Suppressor macrophage treated with lipopolysaccharide for 1 hour (primary cell): ENCODE measurements at places on chromosomes 12 and 14.

DNA sequence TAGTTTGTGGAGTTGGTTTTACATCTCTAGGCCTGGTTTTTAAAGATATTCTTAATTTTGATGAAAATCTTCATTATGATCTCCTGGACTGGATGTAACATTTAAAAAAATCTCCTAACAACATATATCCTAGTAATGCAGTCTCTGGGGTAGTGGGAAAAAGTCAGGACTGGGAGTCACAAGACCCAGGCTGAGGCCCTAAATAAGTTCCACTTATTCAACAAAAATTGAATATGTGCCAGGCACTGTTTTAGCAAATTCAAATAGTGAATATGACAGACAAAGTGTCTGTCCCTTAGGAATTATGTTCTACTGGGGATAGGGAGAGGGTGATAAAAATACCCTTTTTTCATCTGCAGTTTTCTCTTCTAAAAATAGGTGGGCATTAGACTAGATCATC lies 248.4 kb downstream of the PAWR start:
- no peak for DNase-seq

GRCh38 chr12:67720351-67720856 lies 71.9 kb downstream of the DYRK2 start:
- peak; percentile 50 for DNase-seq

- no peak for DNase-seq
These were observed 46.1 kb downstream of the KIF26A start for GRCh38 chr14:104184506-104184905.

DNA sequence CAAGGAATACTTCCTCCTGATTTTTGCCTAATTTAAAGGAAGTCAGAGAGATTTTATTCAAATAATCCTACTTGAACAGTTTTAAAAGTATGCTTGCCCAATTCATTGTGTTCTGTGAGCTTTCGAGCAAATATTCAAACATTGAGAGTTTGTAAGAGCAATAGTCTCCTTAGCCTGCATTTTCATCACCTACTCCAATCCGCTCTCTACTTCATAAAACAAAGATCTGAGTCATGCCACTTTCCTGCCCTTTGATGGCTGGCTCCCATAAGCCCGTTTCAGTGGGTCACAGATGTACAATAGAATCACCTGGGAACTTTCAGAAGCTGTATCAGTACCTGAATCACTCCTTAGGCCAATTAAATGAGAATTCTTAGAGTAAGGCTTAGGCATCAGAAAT lies 319.2 kb downstream of the PDZRN4 start:
- DNase-seq: no peak
